ENCODE measurements at places on chromosomes 5 and 9. TPM values are rescaled to one million over a fixed set of nuclear protein-coding genes. Genes with fewer than 3 reads are reported as not detected.

GRCh38 chr5:54066433-54066832 lies 243.9 kb downstream of the ARL15 start:
- H3K4me1 ChIP-seq: no peaks in the 10 kb centered on the region
- H3K36me3 ChIP-seq: no peaks in the 10 kb centered on the region
- no peak for DNase-seq
- H3K27me3 ChIP-seq: no peaks in the 10 kb centered on the region
- H3K4me3 ChIP-seq: no peak overlapping the region

DNA sequence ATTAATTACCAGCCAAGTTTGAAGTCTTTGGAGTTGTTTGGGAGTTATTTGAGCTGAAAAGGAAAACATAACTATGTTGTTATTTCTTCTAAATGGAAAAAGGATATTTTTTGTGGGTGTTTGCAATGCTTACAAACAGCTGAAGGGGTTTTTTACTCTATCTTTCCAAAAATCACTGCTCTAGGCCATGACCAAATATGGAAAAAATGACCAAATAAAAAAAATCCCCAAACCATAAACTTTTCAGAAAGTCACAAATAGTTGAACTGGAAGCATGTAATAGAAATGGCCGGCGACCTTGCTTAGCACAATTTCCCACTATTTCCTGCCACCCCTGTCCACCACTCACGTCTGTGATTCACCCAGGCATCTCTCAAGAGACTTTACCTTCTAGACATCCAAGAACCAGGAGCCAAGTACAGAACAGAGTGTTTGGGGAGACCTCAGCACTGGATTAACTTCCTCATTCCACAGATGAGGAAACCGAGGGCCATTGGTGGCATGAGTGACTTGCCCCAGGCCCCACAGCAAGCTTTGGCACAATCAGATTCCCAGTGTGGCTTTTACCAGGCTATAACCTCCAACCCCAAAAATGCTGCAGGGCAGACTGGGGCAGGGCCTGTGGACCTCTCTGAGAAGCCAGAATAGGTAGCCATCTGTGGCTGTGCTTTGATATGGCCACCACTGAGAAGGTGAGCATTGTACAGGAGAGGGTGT lies 84.5 kb downstream of the NRG2 start:
- H3K27me3 ChIP-seq: peaks cover 2% of the 10 kb centered on the region
- no peaks in the 10 kb centered on the region for H3K4me1 ChIP-seq
- no peak for DNase-seq
- H3K36me3 ChIP-seq: no peaks in the 10 kb centered on the region
- H3K4me3 ChIP-seq: no peak overlapping the region

GRCh38 chr5:157965040-157965678 lies 106.2 kb upstream of the CLINT1 start:
- H3K27ac ChIP-seq: no peak overlapping the region
- no peaks in the 10 kb centered on the region for H3K36me3 ChIP-seq
- no peaks in the 10 kb centered on the region for H3K27me3 ChIP-seq
- no peaks in the 10 kb centered on the region for H3K4me1 ChIP-seq
- no peak overlapping the region for H3K4me3 ChIP-seq

DNA sequence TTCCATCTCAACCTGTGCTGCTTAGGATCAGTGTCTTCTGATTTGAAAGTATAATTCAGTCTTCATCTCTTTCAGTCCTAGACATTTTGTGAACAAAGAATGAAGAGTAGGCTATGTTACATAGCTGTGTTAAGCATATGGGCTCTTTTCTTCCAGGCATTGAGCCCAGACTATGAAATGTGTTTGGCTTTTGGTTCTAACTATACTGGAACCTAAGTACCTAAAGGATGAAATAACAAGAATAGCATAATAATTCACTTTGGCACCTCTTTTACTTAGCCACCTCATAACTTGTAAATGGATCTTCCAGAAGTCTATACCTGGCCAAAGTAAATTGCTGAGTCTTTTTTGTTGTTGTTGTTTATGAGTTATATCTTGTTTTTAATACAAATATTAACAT lies 71.4 kb downstream of the SLF1 start:
- no peak overlapping the region for H3K4me3 ChIP-seq
- H3K36me3 ChIP-seq: no peaks in the 10 kb centered on the region
- H3K27ac ChIP-seq: no peak overlapping the region
- DNase-seq: no peak

GRCh38 chr5:150847334-150847695 lies 994 bp downstream of the IRGM start:
- H3K4me1 ChIP-seq: no peaks in the 10 kb centered on the region
- no peaks in the 10 kb centered on the region for H3K27me3 ChIP-seq
- H3K27ac ChIP-seq: no peak overlapping the region
- no peak for DNase-seq
- no peaks in the 10 kb centered on the region for H3K36me3 ChIP-seq

GRCh38 chr5:84821924-84822323 lies 437.2 kb upstream of the EDIL3 start:
- no peaks in the 10 kb centered on the region for H3K27me3 ChIP-seq
- no peak overlapping the region for H3K4me3 ChIP-seq
- no peak for DNase-seq
- no peaks in the 10 kb centered on the region for H3K36me3 ChIP-seq
- no peak overlapping the region for H3K27ac ChIP-seq

DNA sequence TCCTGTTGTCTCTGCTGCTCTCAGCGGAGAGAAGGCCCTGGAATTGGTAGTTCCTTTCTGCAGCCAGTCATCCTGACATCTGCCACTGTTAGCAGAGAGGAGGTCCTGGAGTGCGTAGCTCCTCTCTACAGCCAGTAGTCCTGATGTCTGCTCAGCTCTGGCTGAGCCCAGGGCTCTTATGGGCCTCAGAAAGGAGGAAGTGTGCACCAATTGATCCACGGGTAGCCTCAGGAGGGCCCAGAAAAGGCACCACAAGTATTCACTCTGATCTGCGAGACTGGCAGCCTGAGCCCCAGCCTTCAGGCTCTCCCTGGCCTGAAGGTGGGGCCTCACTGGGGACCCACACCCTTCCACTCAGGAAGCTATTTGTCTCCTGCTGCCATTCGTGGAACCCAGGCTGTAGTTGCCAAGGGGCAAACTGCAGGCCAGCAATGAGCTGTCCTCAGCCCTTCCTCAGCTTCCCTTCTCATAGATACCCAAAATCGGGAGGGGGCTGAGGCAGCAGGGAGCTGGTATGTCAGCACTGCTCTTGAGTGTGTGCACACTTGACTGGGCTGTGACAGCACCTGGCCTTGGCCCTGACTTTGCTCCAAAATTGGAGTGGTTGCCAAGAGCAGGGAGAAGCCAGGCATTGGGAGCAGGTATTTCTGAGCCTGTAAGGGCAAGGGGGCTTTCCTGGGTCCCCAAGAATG lies 1049.5 kb upstream of the ACO1 start:
- no peaks in the 10 kb centered on the region for H3K4me1 ChIP-seq
- H3K27me3 ChIP-seq: no peaks in the 10 kb centered on the region
- no peaks in the 10 kb centered on the region for H3K36me3 ChIP-seq
- H3K27ac ChIP-seq: no peak overlapping the region

The SHLD3 gene
- 7.3 TPM for total RNA-seq

Data from hepatocyte (in vitro differentiated cells).